ENCODE measurements at places on chromosomes 2 and 18.

DNA sequence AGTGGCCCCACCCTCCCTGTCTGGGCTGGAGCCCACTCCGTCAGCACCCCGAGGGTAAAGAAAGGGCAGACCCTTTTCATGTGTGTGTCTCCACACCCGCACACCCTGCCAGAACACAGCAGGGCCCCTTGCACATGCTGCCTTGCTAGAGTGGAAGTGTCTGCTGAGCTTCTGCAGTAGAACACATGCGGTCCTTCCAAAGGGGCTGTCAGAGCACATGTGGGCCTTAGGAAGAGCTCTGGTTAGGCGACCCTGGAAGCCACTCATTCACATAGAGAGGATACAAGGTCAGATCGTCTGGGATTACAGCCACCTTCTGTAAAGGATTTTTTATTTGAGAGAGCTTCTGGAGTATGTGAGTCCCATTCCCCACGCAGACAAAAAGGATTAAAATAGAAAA lies 613.2 kb upstream of the RAB6C start:
- DNase-seq: no peak

- no peak for DNase-seq
These were observed 176.1 kb upstream of the TNP1 start for GRCh38 chr2:217035967-217036366.

DNA sequence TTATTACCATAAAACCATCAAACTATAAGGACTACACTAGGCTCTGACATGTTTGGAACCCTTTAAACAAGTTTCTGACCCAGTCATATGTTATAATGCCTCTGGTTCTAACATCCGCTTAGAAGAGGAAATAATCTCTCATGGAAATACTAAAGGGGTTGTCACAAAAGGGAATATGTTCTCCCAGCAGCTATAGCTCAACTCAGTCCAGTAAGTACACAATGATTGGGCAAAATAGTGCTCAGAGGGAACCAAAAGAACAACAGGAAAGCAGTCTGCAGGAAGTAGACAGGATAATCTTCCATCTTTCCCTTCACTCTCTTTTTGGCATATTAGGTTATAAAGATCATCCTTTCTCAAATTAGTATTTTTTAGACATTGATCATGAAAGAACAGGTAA lies 4.3 kb downstream of the SRBD1 start:
- no peak for DNase-seq

DNA sequence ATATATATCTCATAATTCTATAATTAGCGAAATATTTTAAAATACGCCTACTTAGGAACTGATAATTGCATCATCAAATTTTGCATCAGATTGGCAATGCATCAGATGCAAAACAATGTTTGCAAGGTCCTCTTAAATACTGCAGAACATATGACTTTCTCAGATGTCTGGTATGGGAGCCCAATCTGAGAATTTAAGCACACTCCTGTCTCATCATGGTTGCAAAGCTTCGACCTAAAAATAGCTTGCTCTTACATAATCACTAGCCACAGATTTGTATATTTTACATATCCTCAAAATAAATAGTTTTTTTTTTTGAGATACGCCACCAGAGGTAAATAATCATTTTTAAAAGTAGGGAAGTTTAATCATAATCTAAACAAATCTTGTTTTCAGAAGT lies 123.2 kb downstream of the CABYR start:
- DNase-seq: no peak

DNA sequence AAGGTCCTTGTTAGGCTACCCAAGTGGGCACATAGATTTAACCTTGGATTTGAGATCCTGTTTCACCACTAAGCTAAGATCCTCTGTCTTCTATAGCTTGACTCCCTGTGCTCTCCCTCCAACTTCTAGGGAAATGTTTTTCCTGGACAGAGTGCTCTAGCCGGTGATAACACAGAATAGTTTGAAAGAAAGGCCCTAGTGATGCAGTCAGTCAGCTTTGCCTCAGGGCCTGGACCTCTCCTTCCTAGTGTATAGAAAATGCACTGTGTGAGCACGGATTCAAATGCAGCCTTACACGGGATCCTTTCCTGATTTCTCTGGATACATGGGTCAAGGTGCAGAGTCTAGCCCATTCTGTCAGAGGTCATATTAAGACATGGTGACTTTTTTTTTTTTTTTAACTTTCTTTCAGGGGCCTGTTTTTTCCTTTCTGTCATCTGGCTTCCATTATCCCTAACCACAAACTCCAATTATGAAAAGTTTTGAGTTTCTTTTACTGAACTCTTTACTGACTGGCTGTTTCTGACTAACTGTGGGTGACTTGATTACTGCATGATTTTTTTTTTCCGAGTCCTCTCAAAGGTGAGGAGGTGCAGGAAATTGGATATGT lies 122.6 kb downstream of the LRP1B start:
- DNase-seq: no peak

DNA sequence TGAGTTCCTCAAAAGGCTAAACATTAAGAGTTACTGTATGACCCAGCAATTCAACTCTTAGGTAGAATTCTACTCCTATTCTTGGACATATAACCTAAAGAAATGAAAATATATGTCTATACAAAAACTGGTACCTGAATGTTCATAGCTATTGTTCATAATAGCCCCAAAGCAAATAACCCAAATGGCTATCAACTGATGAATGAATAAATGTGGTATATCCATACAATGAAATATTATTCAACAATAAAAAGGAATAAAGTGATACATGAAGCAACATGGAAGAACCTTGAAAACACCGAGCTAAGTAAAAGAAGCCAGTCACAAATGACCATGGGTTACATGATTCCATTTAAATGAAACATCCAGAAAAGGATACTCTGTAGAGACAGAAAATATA lies 114.6 kb downstream of the BAZ2B start:
- DNase-seq: no peak

GRCh38 chr18:56711708-56712445 lies 60.7 kb downstream of the WDR7 start:
- DNase-seq: no peak

- no peak for DNase-seq
These were observed 7.3 kb downstream of the FOSL2 start for GRCh38 chr2:28399956-28400355.

- DNase-seq: no peak
These were observed 312.9 kb upstream of the TFPI start for GRCh38 chr2:187867165-187867564.

GRCh38 chr2:64227603-64228125 lies 83.4 kb upstream of the PELI1 start:
- no peak for DNase-seq
